Activated effector memory CD4-positive, alpha-beta T cell treated with Interleukin-2 at 50 U/mL for 16 hours (primary cell): ENCODE measurements at places on chromosomes 6 and 20.

- no peak for DNase-seq
These were observed 38.4 kb upstream of the CCDC167 start for GRCh38 chr6:37538107-37538506.

DNA sequence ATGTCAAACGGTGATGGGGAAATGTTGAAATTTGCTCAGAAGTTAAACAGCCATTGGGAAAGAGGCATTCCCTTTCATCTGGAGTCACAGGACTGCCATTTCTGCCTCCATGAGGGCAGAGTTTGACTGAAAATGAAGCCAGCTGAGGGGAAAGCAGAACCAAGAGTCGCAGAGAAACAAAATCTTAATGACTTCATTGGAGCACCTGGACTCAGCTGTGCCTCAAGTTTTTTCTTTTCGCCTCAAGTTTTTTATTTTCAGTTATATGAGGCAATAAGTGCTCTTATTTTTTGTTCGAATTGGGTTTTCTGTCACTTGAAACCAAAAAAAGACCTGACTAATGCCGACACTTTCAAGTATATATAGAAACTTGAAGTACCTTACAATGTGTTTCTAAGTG lies 161.3 kb downstream of the PKHD1 start:
- no peak for DNase-seq

GRCh38 chr6:110676396-110676795 lies 138.9 kb downstream of the CDK19 start:
- DNase-seq, result no peak

- no peak for DNase-seq
These were observed 471.8 kb upstream of the BTBD3 start for GRCh38 chr20:11445891-11446290.

DNA sequence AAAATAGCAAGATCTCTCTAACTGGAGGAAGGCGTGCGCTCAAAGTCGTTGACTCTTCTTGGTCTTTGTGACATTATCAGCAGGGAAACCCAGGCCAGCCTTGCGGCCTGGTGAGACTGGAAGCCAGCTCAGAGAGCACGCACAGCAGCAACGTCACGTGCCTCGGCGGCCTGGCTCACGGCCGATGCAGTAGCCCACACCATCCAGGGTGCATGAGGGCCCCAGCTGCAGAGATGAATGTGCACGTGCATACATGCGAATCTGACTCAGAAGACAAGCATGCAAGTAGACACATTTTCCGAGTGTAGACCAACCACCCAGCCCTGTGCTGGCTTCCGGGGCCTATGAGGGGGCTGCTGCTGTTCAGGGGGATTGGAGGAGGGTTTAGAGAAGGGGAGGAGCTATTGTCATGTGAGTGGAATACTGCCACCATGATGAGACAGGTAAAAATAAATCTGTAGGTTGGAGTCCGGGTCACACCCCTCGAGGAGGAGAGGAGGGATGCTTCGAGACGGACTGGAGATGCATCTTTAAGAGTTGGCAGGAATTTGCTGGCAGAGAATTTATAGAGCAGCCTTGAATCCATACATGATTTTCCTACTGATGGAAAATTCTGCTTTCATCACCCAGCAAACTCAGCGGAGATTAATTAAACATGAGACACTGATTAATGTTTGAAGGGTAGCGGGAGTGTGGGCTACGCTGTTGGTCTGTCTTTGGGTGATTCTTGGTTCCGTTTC lies 388.2 kb downstream of the CDH4 start:
- no peak for DNase-seq

DNA sequence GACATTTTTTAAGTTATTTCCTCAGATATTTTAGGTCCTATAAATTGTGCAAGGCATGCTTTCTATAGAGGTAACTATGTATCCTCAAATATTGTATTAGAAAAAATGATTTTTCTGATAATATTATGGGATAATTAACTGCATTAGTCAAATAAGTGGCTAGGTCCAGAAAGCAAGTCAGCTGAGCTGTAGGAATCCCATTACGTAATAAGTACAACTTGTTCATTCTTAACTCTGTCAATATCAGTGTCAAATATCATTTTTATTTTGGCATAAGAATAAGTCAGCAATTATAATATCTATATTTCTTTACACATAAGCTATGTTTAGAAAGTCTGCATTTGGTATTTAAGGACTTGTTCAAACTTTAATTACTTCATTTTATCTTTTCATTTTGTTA lies 830.9 kb upstream of the GJE1 start:
- no peak for DNase-seq

GRCh38 chr6:97423190-97423589 lies 140.2 kb upstream of the MMS22L start:
- DNase-seq, result no peak

DNA sequence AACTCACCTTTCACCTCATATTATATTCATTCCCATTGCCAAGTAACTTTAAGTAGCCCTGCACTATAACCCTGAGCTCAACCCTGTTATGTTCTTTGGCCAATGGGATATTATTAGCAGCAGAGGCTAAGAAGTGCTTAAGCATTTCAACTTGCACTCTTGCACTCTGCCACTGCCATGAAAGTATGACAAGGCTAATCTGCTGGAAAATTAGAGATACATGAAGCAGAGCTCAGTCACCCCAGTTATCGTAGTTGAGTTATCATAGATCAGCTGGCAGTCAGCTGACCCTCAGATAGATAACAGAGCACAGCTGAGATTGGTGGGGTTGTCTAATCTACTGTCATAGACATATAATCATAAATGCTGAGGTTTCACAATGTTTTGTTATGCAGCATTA lies 209.4 kb upstream of the RUNX2 start:
- no peak for DNase-seq
